ENCODE measurements at places on chromosomes 1 and 21.

DNA sequence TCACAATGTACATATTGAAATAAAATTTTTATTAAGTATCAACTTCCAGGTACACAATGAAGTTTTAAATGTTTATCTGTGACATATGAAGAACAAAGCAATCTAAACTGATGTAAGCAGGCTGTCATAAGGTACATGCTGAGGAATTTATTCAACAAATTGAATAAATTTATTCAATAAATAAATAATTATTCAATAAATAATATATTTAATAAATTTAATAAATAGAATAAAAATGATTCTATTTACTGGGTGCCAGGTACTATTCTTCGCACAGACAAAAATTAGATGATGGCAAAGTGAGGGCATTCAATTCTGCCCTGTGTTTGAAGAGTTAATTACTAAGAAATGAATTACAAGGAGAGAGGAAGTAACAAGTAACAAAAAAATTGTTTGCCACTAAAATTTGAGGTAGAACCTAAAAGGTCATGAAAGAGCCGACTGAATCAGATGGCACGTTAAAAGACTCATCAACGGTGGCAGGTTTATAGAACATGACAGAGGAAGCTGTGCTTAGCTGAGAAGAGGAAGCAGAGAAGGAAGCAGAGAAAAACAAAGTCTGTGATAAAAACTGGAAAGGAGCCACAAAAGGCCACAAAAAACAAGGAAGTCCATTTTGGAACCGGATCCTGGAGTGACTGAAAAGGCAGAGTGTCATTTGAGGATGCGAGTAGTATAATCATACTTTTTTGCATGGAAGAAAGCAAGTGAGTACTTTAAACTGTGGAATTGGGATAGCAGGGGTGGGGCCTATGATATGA is 2.2 kb upstream of the USP24 start:
- DNase-seq = no peak

DNA sequence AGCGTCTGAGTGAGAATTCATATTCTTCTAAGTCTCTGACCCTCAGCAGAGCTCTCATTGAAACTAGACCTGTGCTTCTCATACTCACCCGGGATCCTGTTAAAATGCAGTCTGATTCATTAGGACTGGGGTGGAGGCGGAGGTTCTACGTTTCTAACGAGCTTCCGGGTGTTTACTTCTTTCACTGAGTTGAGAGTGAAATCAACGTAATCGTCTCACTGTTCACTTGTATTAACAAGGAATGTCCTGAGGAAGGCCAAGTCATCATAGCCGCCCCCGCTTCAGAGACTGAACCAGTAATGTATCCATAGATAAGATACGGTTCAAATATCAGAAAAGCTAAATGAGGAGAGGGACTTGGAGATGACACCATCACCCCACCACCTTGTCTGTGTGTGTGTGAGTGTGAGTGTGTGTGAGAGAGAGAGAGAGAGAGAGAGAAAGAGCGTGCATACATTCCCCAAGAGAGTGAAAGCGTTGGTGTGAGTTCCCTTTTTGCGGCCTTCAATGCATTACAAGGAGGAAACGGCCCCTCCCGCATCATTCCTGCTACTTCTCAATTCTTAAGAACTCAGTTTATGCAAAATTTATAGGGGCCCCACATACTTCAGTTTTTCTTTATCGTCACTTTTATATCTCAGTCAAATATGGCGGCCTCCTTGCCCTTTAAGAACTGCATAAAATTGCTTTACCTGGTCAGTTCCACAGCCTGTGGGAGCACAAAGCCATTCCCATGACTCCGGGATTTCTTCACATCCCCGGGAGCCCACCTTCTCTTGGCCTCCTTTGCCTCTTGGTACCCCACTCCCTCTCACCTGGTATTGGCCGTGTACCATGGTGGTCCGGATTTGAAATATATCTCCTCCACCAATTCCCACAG is 19.8 kb downstream of the KMO start:
- DNase-seq = peak; percentile 30

GRCh38 chr1:14064649-14065442 is 364.9 kb downstream of the PRDM2 start:
- no peak for DNase-seq

- no peak for DNase-seq
These were observed 136.8 kb upstream of the FMN2 start for GRCh38 chr1:239954836-239955235.

All from GM13977 (cell line).